ENCODE measurements at places on chromosomes 6 and 20. TPM values are rescaled to one million over a fixed set of nuclear protein-coding genes. Genes with fewer than 3 reads are reported as not detected.

The BFSP1 gene
- total RNA-seq, result 0.35 TPM

The MUCL3 gene
- total RNA-seq, result not detected

The SRMS gene
- total RNA-seq, result not detected

The SLC22A23 gene
- 15.7 TPM for total RNA-seq

The NFS1 gene
- total RNA-seq, result 30.9 TPM

The TMEM217 gene
- not detected for total RNA-seq

The RPL10A gene
- total RNA-seq, result 394 TPM

The DIDO1 gene
- 21.4 TPM for total RNA-seq

The SNAP25 gene
- not detected for total RNA-seq

The NRN1 gene
- total RNA-seq, result 2.4 TPM

The THBD gene
- 5.3 TPM for total RNA-seq

The CCN6 gene
- total RNA-seq, result not detected

The BEND6 gene
- not detected for total RNA-seq

The CPNE5 gene
- 0.22 TPM for total RNA-seq

The CGA gene
- not detected for total RNA-seq

The KCNQ5 gene
- not detected for total RNA-seq
